Esophagus muscularis mucosa (tissue), 4 donors: ENCODE measurements at places on chromosomes 5 and 9.

GRCh38 chr5:22319798-22320197, 533.3 kb downstream of the CDH12 start:
- no peak overlapping the region for H3K27ac ChIP-seq
- H3K27me3 ChIP-seq: no peaks in the 10 kb centered on the region
- no peaks in the 10 kb centered on the region for H3K36me3 ChIP-seq
- no peak overlapping the region for H3K4me3 ChIP-seq
- H3K4me1 ChIP-seq: no peaks in the 10 kb centered on the region

- no peaks in the 10 kb centered on the region for H3K27me3 ChIP-seq
- no peak overlapping the region for H3K4me3 ChIP-seq
- no peak overlapping the region for H3K27ac ChIP-seq
- DNase-seq: no peak
- H3K36me3 ChIP-seq: no peaks in the 10 kb centered on the region
Observed at GRCh38 chr9:28999057-28999456, 1425.8 kb upstream of the C9orf72 start.

GRCh38 chr5:57302643-57303042, 128.8 kb downstream of the GPBP1 start:
- no peaks in the 10 kb centered on the region for H3K36me3 ChIP-seq
- DNase-seq: no peak
- no peak overlapping the region for H3K27ac ChIP-seq
- H3K4me3 ChIP-seq: no peak overlapping the region
- H3K27me3 ChIP-seq: no peaks in the 10 kb centered on the region
- H3K4me1 ChIP-seq: peaks cover 10% of the 10 kb centered on the region

DNA sequence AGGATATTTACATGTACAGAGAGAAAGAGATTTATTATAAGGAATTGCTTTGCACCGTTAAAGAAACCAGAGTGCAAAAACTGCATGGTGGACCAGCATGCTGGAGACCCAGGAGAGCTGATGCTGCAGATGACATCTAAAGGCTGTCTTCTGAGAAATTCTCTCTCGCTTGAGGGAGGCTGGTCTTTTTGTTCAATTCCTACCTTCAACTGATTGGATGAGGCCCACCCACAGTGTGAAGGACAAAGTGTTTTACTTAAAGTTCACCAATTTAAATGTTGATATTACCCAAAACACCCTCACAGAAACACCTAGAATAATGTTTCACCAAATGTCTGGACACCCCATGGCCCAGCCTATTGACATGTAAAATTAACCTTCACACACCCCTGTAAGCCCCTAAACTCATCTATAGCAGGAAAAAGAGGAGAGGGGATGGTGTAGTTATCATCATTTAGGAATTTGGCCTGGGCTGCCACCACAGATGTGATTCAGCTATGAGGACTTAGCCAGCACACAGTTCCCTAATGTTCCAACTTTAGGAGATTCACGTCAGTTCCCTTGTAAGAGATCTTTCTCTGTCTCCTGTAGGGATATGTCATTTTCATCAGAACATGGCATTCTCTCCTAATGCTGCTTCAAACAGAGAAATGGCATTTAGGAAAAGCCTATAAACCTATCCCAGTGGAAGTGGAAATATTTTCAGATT, 358.2 kb upstream of the TLE4 start:
- H3K27me3 ChIP-seq: no peaks in the 10 kb centered on the region
- H3K4me1 ChIP-seq: no peaks in the 10 kb centered on the region
- H3K27ac ChIP-seq: no peak overlapping the region
- no peak overlapping the region for H3K4me3 ChIP-seq

DNA sequence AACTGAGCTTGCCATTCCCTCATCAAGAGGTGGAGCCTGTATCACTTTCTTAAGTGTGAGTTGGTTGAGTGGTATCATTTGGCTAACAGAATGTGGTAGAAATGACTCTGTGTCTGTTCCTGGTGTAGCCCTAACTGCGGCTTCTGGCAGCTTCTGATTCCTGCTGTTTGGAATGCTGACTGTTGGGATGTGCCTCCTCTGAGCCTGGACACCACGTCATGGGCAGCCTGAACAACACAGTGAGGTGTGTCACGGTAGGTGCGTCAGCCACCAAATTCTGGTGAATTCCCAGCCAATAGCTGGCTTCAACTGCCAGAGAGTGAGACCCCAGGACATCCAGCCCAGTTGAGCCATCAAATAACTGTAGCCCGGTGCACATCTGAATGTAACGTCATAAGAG, 6.1 kb upstream of the C9orf152 start:
- H3K4me1 ChIP-seq: no peaks in the 10 kb centered on the region
- DNase-seq: no peak
- H3K27me3 ChIP-seq: no peaks in the 10 kb centered on the region
- no peak overlapping the region for H3K4me3 ChIP-seq
- no peak overlapping the region for H3K27ac ChIP-seq

- DNase-seq: no peak
- H3K4me3 ChIP-seq: no peak overlapping the region
- H3K27me3 ChIP-seq: no peaks in the 10 kb centered on the region
- H3K36me3 ChIP-seq: no peaks in the 10 kb centered on the region
- peak overlapping the region; percentile 36 for H3K27ac ChIP-seq
Observed at GRCh38 chr5:59790376-59790775, 103.2 kb downstream of the PDE4D start.

GRCh38 chr5:118548761-118549720, 439.3 kb downstream of the DTWD2 start:
- H3K36me3 ChIP-seq: no peaks in the 10 kb centered on the region
- no peak for DNase-seq
- H3K27me3 ChIP-seq: no peaks in the 10 kb centered on the region
- H3K27ac ChIP-seq: no peak overlapping the region
- H3K4me1 ChIP-seq: no peaks in the 10 kb centered on the region

DNA sequence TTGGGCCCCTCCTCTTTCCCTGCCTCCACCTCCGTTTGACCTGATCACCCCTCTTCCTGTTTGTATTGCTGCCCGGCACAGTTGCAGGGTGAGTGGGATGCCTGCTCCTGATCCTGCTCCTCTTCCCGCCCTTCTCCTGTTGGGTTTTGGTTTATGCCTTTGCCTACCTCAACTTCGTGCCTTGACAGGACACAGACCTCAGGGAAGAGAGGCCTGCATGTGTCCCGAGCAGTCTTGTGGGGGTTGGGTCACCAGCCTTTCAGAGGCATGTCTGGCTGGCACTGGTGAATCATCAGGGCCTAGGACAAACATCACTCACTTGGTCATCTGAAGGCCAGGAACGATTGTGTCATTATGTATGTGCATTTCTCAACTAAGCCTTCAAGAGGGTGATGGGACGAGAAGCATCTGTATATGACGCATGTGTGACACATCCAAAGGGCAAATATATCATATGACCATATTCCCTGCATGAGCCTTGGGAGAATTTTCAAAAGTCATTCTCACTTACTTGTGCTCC, 56.9 kb downstream of the NPR3 start:
- no peaks in the 10 kb centered on the region for H3K36me3 ChIP-seq
- H3K4me3 ChIP-seq: no peak overlapping the region
- no peaks in the 10 kb centered on the region for H3K27me3 ChIP-seq
- H3K4me1 ChIP-seq: no peaks in the 10 kb centered on the region
- DNase-seq: no peak

GRCh38 chr9:83505282-83505681, 32.9 kb downstream of the FRMD3 start:
- no peaks in the 10 kb centered on the region for H3K27me3 ChIP-seq
- DNase-seq: no peak
- no peak overlapping the region for H3K4me3 ChIP-seq
- H3K4me1 ChIP-seq: peaks cover 15% of the 10 kb centered on the region
- H3K27ac ChIP-seq: no peak overlapping the region
- H3K36me3 ChIP-seq: no peaks in the 10 kb centered on the region
